ENCODE measurements at places on chromosomes 1 and 21.

- DNase-seq, result peak; percentile 26
These were observed 64.3 kb upstream of the TRABD2B start for GRCh38 chr1:48061162-48062136.

- no peak for DNase-seq
These were observed 58.8 kb downstream of the ATP6V1G3 start for GRCh38 chr1:198481661-198482060.

GRCh38 chr1:241012708-241013340 is 344.2 kb downstream of the RGS7 start:
- DNase-seq, result no peak

GRCh38 chr1:2190491-2190976 is 4.0 kb downstream of the FAAP20 start:
- DNase-seq, result no peak

- peak; percentile 28 for DNase-seq
These were observed 46.1 kb downstream of the MEGF6 start for GRCh38 chr1:3564921-3565831.

- DNase-seq, result no peak
These were observed 7.5 kb upstream of the CDC14A start for GRCh38 chr1:100344774-100345173.

DNA sequence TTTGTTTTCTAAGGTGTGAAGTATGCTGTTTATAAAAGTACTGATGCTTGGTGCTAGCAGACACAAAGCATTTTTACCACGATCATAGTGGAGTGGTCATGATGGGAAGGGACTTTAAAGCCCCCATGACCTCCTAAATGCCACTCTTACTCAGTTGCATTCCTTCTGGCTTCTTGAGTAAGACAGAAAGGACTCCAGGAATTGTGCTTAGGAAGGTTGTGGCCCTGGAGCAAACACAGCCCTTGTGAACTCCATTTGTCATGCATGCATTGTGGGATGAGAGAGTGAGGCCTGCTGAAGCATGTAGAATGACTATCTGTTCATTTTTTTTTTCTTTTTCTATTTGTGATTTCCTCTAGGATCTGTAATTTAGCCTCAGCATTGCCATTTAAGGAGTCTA is 34.2 kb downstream of the AK5 start:
- DNase-seq, result no peak

DNA sequence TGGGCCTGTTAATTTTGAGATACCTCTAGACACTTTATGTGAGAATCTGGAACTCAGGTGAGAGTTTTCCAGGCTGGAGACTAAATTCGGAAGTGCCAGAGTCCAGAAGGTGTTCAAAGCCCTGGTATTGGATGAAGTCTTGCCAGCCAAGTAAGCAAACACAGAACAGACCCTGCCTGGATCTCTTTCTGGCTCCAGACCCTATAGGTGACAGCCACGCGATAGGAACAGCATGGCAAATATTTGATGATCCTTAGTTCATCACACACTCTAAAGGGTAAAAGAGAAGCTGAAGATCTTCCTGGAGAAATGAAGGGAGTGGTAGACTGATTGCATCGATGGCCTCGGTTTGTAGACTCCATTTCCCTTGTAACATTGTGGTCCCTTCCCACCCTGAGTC is 30.7 kb downstream of the SLC1A7 start:
- DNase-seq, result no peak

- no peak for DNase-seq
These were observed 406.1 kb downstream of the PRDM2 start for GRCh38 chr1:14106126-14106525.

DNA sequence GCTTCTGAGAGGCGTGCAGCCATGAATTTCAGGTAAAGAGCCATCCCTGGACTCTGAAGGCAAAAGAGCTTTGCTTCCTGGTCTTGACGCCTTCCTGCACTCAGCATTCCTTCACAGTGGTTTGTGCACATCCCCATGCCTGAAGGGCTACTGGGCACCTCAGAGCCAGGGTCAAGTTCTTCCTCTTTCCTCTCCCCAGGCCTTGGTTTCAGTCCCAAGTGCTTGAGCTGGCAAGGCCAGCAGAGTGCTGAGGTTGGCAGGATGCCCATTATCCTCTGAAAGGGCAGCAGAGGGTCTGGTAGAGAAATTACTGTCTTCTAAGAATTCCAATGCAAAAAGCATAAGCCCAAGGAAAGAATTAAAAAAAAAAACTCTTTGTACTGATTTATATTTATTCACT is 1064.9 kb downstream of the TTLL7 start:
- no peak for DNase-seq

DNA sequence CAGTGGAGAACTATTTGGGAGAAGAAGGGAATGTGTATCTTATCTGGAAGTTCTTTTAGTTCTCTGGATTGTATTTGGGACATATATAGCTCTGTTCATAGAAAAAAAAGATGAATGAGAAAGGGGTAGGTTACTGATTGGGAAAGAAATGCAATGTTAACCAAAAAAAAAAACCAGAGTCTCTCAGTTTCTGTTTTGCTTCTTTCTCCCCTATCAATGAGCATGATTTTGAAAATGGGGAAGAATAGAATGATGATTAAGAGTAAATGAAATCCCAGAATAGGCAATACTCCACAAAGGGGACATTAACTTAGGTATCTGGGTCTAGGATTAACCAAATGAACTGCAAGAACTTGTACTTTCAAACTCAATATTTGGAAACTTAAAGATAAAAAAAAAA is 92.9 kb downstream of the RHOU start:
- no peak for DNase-seq

DNA sequence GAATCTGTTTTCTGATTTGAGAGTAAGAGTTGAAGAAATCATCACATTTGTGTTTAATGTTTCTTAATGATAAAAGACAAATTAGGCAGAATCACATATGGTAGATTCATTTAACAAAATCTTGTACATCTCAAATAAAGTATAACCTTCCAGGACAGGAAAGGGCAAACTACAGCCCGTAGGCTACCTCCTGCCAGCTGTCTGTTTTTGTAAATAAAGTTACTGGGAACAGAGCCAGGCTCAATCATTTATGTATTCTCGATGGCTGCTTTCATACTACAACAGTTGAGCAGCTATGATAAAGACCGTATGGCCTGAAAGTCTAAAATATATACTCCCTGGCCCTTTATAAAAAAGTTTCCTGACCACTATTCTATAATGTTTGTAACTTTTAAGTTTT is 204.1 kb downstream of the COL24A1 start:
- no peak for DNase-seq

GRCh38 chr1:37472994-37473393 is 1.4 kb upstream of the ZC3H12A start:
- no peak for DNase-seq

DNA sequence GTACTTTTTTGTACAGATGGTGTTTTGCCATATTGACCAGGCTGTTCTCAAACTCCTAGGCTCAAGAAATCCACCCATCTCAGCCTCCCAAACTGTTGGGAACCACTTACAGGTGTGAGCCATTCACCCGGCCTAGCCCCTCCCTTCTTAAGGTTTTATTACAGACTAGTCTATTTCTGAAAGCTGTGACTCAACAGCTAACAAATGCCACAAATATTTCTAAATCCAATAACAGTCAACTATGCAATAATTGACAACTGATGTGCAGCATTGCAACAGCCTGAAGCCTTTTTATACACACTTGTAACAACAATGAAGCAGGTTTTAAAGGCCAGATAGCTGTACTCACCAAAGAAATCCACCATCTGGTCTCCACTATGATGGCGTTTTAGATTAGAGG is 51.4 kb downstream of the GRIK1 start:
- no peak for DNase-seq

DNA sequence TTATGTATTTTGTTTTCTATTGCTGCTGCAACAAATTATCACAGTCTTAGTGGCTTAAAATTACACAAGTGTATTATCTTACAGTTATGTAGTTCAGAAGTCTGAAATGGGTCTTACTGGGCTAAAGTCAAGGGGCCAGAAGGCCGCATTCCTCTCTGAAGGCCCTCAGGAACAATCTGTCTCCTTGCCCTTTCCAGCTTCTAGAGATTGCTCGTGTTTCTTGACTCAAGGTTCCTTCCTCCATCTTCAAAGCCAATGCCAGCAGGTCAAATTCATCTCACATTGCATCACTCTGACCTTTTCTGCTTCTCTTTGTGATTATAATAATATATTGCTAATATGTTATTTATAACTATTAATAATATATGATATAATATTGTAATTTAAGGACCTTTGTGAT is 97.1 kb downstream of the DIRAS3 start:
- no peak for DNase-seq

DNA sequence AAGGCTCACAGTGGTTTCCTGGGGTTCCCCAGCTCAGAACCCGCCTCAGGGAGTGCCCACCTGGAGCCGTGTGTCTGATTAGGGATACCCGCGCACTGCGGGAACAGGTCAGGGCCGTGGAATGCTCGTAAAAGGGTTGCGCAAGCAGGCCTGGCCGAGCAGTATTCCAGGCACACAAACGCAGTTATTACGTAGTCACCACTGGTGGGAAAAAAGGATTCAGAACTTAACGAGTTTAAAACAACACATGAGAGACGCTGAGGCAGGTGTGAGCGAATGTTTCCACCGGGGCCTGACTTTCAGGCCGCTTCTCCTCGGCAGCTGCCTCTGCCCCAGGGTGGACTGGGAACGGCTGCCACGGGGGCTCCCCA is 18.2 kb downstream of the PLCH2 start:
- no peak for DNase-seq

GRCh38 chr1:93700532-93701469 is 19.2 kb upstream of the BCAR3 start:
- DNase-seq, result no peak

DNA sequence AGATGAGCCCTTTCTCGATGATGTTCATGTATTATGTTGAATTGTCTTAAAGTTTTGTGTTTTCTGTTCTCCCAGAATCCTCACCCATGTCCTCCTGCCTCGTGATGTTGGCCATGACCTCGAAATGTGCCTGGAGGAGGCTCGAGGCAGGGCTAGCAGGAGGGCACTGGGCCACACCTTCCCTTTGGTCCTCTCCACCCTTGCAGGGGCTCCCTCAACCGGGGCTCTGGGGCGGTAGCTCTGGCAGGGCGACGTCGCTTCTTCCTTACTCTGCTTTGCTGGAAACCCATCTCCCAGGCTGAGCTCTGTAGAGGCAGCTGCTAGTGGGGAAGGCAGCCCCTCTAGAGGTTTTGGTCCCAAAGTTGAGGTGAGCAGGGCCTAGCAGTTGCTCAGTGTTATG is 14.3 kb downstream of the TFF3 start:
- no peak for DNase-seq

DNA sequence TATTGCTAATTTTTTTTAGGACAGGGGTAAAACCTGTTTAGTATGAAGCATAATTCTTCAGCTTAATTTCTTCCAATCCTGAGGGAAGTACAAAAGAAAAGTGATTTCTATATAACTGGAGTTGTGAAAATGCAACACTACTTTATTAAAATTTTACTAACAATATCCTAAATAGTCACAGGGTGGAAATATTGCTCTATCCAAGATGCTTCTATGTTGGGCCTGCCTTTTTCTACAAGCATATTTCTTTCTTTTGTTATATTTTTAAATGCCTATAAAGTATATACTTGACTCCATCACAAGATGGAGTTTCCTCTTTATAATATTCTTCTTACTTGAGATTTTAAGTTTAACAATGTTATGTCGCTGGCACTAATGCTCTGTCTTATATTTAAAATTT is 37.9 kb downstream of the DTL start:
- DNase-seq, result no peak

- DNase-seq, result no peak
These were observed 39.1 kb downstream of the DISC1 start for GRCh38 chr1:231665726-231666125.

- no peak for DNase-seq
These were observed 633.5 kb downstream of the KIF26B start for GRCh38 chr1:245788269-245788668.

DNA sequence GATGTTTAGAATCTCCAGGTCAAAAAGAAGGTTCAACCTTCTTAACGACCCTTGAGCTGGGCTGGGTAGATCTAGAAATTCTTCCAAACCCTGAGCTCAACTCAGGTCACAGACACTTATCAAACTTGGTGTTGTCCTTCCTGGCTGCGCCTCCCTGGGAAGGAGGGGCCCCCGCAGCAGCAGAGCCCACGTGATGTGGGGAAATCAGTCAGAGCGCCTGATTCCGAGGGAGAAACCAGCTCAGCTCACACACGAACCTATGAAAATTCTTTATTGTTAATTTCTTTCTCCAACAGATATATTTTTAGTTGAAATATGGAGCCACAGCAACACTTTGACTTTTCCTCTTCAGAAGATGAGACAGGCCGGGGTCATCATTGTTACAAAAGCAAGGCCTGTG is 24.3 kb upstream of the CLSTN1 start:
- DNase-seq, result no peak

DNA sequence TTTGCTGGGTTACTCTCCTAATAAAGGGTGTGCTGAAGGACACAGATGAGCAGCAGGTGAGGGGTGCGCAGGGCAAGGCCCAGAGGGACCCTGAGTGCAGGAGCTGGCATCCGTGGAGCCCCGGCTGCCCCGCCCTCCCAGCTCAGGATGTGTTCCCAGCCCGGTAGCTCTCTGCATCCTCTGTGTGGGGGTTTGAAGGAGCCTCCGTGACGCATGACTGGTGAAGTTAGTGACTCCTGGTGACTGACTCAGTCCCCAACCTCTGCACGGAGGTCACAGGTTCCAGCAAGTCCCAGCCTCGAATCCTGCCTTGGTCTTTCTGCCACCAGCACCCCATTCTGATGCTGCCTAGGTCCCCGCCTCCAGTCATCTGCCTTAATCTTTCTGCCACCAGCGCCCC is 21.6 kb upstream of the TSPEAR start:
- no peak for DNase-seq

DNA sequence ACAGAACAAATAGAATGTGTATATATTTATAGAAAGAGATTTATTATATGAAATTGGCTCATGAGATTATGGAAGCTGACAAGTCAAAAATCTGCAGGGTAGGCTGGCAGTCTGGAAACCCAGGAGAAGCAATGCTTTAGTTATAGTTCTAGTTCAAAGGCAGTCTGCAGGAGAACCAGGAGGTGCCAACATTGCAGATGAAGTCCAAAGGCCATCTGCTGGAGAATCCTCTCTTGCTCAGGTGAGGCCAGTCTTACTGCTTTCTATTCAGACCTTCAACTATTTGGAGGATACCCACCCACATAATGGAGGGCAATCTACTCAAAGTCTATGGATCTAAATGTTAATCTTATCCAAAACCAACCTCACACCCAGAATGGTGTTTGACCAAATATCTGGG is 75.9 kb upstream of the MRPS6 start:
- no peak for DNase-seq

DNA sequence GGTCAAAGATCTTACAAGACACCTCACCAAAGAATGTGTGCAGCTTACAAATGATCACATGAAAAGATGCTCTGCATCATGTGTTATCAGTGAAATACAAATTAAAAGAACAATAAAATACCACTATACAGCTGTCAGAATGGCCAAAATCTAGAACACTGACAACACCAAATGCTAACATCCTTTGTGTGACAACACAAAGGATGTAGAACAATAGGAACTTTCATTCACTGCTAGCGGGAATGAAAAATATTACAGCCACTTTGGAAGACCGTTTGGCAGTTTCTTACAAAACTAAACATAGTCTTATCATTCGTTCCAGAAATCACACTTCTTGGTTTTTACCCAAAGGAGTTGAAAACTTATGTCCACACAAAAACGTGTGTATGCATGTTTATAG is 20.6 kb upstream of the SELP start:
- DNase-seq, result no peak

- DNase-seq, result no peak
These were observed 347.2 kb downstream of the NPHP4 start for GRCh38 chr1:5645135-5645399.

GRCh38 chr1:170732252-170732588 is 68.3 kb downstream of the PRRX1 start:
- no peak for DNase-seq

All from Kasumi-1 (cell line).